ENCODE measurements at places on chromosomes 3 and 15.

DNA sequence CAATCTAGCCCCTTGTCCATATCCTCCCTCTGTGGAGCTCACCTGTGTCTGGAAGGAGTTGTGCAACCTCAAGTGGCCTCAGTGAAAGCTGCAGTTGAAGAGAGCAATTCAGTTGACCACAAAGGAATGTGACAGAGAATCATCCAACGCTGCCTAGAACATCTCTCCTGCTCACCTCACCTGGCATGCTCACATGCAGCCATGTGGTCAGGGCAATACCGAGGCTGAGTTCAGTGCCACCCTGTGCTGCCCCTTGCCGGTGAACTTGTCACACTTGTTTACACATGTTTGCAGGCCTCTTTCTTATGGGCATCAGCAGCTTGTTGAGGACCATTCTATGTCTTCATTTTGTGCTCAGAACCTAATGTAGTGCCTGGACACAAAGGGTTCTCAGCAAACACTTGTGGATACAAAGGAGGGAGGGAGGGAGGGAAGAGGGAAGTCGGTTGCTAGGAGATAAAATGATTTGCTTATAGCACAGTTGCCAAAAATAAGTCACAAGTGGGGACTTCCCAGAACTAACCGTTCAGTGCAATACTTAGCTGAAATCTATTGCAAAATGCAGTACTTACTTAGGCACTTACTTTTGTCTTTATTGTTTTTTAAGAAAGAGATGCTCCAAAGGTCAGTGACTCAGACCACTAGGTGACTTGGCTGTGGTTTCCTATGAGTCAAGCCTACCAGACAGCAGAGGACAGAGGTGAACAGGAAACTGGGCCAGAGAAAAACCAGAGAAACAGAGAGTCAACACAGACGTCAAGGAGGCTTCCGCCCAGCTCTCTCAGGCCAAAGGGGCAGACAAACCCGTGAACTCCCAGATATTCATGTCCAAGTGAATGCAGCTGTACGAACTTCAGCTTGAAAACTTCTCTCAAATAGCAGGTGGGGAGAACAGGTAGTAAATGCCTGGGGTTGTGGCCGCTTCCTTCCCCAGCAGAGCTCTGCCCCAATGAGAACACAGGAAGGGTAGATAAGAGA is 227.8 kb upstream of the CTNNB1 start:
- DNase-seq: no peak

DNA sequence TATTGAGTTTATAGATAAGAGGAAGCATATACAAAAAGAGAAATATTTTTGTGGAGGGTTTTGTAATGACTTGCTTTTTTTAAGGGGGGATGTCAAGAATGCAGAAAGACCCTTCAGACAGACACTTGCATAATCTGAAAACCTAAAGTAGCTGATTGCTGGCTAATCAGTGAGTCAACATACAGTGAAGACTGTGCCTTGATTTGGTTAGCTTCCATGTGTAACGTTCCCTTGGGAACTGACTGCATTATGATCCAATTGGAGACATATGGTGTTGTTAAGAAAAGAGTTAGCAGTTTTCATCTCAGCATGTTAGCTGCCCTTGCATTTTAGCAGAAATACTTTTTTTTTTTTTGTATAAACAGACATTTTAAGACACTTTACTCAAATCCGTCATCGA is 483.2 kb downstream of the RBMS3 start:
- DNase-seq: no peak

DNA sequence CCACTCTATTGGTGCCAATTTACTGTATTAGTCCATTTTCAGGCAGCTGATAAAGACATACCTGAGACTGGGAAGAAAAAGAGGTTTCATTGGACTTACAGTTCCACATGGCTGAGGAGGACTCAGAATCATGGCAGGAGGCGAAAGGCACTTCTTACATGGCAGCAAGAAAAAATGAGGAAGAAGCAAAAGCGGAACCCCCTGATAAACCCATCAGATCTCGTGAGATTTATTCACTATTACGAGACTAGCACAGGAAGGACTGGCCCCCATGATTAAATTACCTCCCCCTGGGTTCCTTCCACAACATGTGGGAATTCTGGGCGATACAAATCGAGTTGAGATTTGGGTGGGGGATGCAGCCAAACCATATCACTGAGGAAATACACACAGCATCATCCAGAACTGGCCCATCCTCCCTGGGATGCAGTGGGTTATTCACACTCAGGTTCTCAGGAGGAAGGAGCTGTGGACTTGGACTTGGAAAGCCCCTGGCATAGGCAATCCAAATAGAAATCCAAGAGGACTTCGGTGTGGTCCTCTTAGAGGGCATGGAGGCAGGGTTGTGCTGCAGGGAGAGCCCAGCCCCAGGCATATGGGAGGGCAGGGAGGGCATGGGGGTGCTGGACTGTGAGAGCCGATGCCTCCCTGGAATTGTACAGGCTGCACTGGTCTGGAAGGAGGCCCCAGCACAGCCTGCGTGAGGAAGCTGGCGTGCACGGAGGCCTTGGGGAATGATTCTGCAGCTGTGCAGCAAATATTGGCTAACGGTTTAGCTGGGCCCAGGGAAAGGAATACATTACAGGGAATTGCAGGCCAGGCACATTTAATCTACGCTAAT is 62.9 kb downstream of the EFCAB12 start:
- no peak for DNase-seq

DNA sequence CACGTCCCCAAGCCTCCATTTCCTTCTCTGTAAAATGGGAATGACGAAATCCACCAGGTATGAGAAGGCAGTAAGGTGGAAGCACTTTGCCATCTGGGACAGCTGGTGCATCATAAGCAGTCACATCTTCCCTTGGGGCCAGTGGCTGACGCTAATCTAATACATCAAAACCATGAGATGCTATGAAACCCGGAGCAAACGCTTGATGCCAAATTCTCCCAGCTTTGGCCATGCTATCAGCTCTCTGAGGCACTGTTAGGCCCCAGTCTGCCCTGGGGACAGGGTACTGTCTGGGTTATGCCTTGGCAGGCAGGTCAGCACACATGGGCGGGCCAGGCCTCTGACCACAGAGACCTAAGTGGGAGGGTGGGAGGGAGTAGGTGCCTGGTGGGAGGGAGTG is 66.1 kb downstream of the ADAMTS17 start:
- no peak for DNase-seq

DNA sequence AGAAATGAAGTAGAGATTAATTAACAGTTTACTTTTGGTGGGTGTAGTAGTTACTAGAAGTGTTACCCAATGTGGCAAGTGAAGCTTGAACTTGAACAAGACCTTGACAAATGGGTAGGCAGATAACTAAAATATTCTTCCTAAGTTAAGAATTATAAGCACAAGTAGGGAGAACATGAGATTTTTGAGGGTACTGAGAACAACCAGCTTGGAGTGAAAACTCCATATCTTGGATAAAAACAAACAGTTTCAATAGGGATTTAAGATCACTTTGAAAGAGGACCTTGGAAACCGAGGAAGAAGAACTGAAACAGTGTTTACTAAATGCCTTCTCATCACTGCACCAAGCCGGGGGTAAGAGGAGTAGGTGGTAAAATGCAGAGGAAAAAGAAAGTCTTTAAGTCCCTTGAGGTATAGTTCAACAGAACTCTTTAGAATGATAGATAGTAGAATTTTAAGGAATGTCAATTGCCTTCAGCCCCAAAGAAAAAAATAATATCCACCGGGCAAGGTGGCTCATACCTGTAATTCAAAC is 496.7 kb downstream of the NAALADL2 start:
- no peak for DNase-seq

GRCh38 chr15:34813446-34814190 is 18.3 kb upstream of the ACTC1 start:
- DNase-seq: no peak

- no peak for DNase-seq
Measured at GRCh38 chr15:34501131-34501530, 63.5 kb upstream of the GOLGA8A start.

- no peak for DNase-seq
Measured at GRCh38 chr3:60386306-60386705, 864.9 kb downstream of the FHIT start.

GRCh38 chr3:194711286-194711685 is 25.6 kb downstream of the FAM43A start:
- no peak for DNase-seq

DNA sequence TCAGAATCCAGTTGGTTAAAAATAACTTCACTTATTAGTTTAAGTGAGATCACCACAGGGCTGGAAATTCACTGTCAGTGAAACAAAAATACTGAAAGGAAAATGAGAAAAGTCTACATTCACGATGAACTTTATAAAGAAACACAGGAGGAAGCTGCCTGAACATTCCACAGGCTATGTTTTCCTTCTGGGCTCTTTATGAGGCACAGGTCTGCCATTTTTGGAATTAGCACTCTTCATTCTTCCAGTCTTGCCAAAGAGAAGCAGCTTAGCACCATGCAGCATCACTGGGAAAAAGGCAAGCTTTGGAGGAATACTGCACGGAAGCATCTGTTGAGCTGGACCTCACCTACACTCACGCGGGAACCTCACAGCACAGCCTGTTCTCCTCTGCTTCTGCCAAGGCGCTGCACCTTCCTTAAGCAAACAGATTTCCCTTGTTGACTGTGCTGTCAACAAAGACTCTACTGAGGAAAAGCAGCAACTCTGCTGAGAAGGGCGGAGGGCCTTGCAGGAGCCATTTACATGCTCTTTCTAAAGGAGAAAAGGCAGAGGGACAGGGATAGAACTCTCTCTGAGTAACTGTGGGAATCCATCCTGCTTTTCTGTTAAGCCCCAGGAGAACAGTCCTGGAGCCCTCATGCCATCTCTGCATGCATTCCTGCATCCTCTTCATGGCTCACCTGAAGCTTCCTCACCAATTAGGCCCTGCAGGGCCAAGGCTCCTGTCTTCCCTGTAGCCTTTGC is 15.7 kb downstream of the SUSD5 start:
- DNase-seq: no peak

DNA sequence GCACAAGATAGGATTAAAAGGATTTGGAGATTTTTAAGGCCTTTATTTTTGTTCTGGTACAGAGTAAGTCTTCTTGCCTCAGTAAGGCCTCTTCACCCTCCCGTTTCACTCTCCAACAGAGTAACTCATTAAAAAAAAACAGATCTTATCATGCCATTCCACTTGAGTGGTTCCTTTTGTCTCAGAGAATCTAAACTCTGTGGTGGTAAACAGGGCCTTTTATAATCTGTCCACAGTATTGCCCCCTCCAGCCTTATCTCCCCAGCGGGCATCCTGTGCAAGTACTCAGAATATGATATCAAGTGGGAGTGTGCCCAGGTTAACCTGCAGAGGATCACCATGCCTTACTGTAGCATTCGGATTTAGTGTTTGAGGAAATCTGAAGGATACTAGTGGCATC is 20.3 kb upstream of the ATOSA start:
- DNase-seq: no peak

- DNase-seq: no peak
Measured at GRCh38 chr3:71366988-71367604, 216.4 kb downstream of the FOXP1 start.

Measured in CD8-positive, alpha-beta T cell (primary cell).